ENCODE measurements at places on chromosomes 16 and 17.

GRCh38 chr16:68183046-68183445 is 52.9 kb downstream of the ESRP2 start:
- no peak for DNase-seq

DNA sequence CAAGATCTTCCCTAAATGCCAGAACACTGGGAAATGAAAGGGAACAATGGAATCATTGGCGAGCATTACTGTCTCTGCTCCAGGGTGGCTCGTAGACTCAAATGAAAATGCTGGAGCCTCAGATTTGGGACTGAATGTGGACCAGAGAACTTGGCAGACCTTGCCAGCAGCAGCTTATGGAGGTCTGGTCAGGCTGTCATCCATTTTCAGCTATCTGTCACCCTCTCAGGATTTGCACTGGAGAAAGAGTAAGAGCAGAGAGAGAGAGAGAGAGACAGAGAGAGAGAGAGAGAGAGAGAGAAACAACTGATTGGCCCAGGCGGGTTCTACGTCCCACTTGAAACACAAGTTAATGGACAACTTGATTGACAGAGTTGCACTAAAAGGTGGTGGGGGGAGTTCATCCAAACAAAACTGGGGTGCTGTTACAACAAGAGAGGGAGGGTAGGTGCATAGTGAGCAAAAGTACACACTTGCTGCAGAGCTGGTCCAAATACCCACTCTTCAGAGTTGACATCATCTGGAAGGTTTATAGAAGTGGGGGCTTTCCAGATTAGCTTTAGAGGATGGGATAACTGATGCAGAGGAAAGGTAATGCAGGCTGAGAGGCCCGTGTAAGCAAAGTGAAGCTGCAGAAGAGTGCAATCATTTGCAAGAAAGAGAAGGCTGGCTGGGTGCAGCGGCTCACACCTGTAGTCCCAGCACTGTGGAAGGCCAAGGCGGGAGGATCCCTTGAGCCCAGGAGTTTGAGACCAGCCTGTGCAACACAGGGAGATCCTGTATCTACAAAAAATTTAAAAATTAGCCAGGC is 16.5 kb upstream of the NSMCE1 start:
- DNase-seq = no peak

DNA sequence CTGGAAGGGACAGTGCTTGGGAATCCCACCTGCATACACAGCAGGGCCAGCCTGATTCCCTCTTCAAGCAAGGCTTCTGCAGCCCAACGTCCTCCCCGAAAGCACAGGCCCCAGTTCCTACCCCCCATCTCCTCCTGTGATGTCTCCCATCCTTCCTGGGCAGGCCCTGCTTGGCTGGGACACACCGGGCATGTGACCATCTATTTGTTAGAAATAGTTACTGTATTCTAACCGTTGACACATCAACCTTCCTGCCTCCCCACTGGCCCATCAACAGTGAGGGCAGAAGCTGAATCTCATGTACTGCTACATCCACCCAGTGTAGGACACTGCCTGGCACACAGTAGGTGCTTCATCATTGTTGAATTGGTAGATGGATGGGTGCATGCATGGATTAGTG is 10.7 kb downstream of the PRR29 start:
- no peak for DNase-seq

DNA sequence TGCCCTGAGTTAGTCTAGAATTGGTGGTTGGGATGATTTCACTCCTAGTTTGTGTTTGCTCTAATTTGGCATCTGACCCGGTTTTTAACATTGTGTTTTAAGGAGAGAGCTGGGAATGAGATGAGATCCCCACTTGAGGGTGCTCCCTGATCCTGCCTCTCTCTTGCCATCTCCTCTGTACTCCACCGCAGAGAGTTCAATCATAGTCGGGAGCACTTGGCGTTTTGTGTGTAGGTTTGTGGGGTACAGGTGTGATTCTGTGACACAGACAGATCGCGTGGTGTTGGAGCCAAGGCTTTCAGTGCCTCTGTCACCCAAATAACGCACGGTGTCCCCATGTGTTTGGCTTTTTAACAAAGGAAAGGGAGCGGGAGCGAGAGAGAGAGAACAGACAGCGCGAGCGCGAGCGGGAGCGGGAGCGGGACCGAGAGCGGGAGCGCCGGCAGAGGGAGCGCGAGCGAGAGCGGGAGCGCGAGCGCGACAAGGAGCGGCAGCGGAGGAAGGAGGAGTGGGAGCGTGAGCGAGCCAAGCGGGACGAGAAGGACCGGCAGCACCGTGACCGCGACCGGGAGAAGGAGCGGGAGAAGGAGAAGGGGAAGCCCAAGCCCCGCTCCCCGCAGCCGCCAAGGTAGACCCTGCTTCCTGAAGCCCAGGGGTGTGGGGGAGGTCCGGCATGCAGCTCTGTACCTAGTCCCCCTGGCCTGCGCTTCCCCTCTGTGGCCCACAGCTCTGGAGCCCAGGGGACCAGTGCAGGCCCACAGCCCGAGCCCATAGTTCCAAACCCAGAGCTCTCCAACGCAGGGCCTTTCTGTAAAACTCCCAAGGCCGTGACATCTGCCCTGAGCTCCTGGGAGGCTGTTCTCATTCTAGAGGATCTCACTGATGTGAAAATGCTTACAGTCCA is 27.2 kb upstream of the IL17C start:
- no peak for DNase-seq

DNA sequence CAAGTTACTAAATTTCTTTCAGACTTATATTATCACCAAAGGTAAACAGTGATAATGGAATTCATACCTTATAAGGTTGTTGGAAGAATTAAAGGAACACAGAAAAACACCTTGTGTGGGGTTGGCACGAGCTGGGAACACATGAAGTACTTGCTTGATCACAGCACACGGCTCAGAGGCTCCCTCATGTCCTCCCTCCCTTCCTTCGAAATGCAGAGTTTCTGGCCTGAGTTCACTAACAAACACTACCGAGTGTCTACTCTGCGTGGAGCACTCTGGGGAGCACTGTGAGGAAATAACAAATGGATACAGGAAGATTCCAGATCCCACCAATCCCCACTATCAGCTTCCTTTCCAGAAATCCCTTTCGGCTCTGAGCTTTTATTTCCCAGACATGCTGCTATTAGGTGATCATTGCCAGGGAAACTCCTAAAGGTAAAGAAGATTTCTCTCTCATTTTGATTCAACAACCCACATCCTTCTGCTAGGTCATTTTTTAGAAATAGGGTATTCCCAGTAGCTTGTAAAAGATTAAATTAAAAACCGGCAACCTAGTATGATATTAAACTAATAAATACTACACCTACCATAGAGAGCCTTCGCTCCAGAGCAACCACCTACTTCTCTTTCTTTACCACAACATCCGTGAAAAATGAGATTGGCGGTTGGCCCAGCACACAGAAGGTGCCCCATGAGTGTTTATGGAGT is 6.1 kb upstream of the HNF1B start:
- no peak for DNase-seq

GRCh38 chr17:5354310-5354709 is 65.2 kb downstream of the NUP88 start:
- DNase-seq = no peak

DNA sequence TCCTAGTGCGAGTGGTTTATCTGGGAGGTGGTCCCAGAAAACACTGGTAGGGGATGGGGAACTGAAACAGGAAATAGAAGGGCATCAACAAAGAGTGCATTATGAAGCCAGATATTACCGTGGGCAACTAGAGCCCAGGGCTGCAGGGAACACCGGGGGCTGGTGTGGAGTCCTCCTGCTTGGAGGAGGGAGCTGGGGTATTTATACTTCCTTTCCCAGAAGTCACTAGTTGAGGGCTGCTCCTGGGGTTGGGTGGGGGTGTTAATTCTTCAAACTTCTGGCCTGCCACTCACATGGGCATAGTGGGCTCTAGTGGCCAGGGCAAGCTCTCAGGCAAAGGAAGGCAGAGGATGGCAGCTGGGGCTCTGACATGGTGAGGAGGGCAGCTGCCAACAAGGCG is 14.7 kb downstream of the LAT start:
- DNase-seq = no peak

DNA sequence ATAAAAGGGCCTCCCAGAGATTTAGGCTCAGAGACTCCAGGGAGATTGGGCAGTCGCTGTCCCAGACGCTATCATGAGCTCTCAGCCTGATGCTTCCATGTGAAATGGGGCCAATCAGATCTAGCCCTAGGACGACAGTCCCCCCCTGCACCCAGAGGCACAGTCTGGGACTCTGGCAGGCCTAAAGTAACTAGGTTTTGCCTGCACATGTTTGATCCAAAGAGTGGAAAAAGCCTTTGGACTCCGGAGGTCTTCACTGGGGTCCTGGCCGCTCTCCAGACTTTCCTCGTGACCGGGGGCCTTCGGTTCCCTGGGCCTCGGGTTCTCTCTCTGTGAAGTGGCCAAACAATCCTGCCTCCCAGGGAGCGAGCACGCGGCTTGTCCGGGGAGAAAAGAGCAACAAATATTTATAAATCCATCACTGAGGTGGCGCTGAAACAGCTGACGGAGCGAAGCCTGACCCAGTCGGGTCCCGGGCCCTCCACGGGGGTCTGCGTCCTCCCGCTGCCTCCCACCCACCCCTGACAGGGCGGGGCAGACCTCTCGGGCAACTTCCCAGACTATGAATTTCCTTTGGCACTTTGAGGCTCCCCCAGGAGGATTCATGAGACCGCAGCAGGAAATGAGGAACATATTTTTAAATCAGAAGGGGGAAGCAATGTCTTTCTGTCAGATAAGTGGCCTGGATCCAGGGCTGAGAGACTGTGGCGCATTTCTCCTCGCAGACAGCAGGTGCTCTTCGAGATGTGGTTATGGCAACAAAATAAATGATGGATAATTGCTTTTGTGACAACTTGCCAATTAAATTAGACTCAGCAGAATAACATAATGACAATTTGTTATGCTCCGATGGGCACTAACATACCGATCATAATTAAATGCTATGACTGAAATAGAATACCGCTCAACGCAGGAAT is 38.9 kb downstream of the MRPS23 start:
- DNase-seq = no peak

DNA sequence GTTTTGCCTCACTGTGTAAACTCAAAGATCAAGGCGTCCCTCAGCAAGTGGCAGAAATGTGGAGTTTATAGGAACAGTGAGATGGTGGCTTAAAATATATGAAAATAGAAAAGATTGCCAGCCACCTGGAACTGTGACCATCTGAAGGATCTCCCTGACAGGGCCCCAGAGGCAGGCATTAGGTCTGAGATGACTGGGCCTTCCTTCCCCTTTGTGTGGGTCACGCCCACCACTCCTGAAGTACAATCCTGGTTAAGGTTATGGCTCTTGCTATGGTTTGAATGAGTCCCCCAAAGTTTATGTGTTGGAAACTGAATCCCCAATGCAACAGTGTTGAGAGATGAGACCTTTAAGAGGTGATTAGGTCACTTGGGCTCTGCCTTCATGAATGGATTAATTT is 6.4 kb downstream of the ST6GALNAC2 start:
- no peak for DNase-seq

GRCh38 chr17:53129863-53130262 is 692.9 kb upstream of the KIF2B start:
- DNase-seq = no peak

DNA sequence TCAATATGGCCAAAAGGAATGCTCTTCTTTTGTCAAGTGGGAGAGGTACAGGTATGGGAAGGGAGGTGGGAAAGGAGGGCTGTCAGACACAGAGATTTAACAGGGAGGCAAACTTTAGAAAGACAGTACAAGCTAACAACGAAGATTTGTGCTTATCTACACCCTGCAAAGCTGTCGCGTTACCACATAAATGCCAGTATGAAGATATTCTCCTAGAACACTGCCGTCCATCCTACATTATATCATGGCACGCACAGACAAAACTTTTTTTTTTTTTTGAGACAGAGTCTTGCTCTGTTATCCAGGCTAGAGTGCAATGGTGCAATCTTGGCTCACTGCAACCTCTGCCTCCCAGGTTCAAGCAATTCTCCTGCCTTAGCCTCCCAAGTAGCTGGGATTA is 50.6 kb downstream of the STH start:
- no peak for DNase-seq

DNA sequence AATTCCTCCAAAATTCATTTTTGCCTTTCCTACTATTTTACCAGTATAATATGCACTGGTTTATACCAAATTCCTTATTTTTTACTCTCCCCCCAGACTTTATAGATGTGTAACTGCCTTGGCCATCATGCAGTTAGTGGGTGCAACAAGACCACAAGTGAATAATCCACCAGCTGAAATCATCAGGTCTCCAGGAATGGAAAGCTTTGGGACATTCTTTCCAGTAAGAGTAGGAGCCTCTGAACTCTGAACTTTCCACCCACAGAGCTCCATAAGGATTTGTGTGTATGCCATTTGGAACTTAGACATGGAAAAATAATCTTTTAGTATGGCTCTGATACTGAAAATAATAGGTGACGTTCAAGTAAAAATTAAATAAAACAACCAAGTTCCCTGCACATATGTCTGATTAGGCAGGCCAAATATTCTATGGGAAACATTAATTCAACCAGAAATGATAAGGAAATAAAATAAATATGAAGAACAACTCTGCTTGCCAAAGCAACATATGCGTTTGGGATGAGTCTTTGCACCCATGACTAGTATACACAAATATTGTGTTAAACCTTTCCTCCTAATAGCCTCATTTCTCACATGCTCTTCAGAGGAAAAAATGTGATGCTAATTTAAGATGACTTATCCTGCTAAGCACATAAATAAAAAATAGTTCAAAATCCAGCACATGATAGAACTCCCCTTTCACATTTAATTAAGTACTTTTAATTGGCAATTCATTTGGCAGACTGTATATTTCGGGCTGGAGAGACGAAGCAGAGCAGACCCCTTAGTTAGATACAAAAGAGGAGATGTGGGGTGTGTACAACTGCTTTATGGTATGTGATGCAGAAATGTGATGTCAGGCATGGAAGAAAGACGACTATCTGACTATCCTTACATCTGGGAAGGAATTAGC is 11.6 kb upstream of the LYRM9 start:
- no peak for DNase-seq

- no peak for DNase-seq
These were observed 19.5 kb upstream of the RBFOX1 start for GRCh38 chr16:7313170-7313569.

DNA sequence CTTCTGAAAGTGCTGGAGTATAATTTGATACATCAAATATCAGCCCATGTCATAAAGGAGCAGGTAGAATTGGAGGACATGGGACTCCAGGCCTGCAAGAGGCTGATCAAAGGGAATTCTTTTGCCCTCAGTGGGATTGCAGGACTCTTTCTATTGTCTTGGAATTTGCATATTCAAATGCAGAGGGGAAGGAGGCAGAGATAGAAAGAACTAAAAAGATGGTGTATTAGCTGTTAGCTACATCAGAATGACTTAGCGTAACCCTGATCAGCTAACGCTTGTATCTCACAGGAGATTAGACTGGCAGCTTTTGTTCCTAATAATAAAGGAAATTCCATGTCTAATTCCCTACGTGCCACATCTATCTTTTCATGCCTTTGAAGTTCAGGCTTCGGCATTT is 1014.7 kb upstream of the RBFOX1 start:
- DNase-seq = no peak

- no peak for DNase-seq
These were observed 9.7 kb downstream of the HPR start for GRCh38 chr16:72072514-72073342.

Data from activated CD8-positive, alpha-beta memory T cell treated with anti-CD3 and anti-CD28 coated beads for 4 hours (primary cell).